A549 (cell line): ENCODE measurements at places on chromosomes 5 and 9. TPM values are rescaled to one million over a fixed set of nuclear protein-coding genes. Genes with fewer than 3 reads are reported as not detected.
A peak's percentile ranks its signal among the peaks of the same experiment; 100 is the strongest.

Gene MARCHF6
- 47.5 to 50.4 TPM (median 48.7 TPM) in 3 replicates for polyA plus RNA-seq

DNA sequence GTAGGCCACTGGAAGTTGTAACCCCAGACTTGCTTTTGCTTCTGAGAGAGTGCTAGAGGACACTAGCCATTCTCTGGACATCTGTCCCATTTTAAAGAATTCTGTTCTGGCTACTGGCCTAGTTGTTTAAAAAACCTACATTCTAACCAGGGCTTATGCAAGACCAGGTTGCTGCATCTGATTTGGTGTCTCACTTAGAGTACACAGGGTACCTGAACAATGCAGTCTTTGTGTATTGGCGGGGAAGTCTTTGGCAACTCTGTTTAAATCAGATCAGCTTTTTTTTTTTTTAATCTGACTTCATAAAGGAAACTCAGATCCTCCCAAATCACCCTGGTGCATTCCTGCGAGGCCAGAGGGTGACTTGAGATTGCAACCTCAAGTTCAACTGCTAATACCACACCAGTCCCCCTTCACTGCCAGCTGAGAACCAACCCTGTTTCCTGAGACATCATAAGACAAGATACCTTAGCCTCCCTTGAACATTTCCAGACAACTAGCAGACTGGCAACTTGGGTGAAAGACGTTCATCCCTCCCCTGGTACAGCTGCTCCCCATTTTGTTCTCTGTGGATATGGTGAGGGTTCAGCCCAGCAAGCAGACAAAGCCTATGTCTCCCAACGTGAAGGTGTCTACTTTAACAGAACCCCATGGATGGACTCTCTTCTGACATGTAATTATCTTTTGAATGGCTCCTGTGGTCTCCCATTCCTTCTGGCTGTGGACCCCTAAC lies 27.0 kb downstream of the SKP1 start:
- DNase-seq = no peak

GRCh38 chr5:131773805-131774204 lies 23.0 kb downstream of the FNIP1 start:
- no peak for DNase-seq

- DNase-seq = peak; percentile 78
Measured at GRCh38 chr9:113578882-113579282, 115.4 kb downstream of the RGS3 start.

- peak; percentile 51 for DNase-seq
Measured at GRCh38 chr9:110536822-110537221, 42.7 kb downstream of the SVEP1 start.

Gene GLDC
- 16.7 to 18.9 TPM (median 17.4 TPM) in 3 replicates for polyA plus RNA-seq

Gene XRCC4
- polyA plus RNA-seq = 14.8 to 16.1 TPM (median 15.5 TPM) in 3 replicates

GRCh38 chr9:6639622-6640021 lies 5.9 kb downstream of the GLDC start:
- no peak for DNase-seq

- DNase-seq = no peak
Measured at GRCh38 chr5:175642998-175643397, 14.9 kb upstream of the HRH2 start.

Gene PKN3
- polyA plus RNA-seq = 14.1 to 16.7 TPM (median 16.3 TPM) in 3 replicates

- no peak for DNase-seq
Measured at GRCh38 chr5:2574155-2574554, 177.3 kb downstream of the IRX2 start.

- DNase-seq = no peak
Measured at GRCh38 chr9:532707-533106, 308.8 kb upstream of the DMRT1 start.

- DNase-seq = no peak
Measured at GRCh38 chr5:97454015-97454414, 271.0 kb upstream of the RIOK2 start.

- no peak for DNase-seq
Measured at GRCh38 chr5:137254119-137255090, 244.7 kb downstream of the SPOCK1 start.

DNA sequence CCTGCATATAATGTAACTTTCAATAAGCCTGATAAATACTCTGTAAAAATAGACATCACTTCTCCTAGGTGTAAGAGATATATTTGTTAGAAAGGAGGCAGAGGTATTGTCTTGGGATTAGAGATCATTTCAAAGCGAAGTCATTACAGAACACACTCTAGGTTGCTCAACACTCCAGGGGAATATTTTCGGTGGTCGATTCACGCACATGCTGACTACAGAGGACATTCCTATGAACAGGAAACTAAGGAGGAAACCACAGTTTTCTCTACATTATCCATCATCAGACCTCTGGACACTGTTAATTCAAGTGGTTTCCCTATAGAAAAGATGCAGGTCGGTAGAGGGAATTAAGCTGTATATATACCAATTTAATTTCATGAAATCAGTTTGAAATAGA lies 370.0 kb downstream of the NDUFS4 start:
- DNase-seq = no peak

Gene CAMK4
- 0.18 TPM in 1 of 3 replicates, not detected in the others for polyA plus RNA-seq

DNA sequence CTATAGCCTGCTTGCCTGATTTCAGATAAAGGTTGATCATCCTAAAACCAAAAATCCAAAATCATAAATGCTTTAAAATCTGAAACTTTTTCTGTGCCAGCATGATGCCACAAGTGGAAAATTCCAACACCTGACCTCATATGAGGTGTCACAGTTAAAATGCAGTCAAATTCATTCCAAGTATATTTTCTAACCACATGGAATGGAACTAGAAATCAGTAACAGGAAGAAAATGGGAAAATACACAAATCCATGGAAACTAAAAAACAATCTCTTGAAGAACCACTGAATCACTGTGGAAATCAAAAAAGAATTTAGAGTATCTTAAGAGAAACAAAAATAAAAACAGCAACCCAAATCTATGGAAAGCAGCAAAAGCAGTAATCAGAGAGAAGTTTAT lies 297.5 kb upstream of the COX7C start:
- DNase-seq = peak; percentile 9

DNA sequence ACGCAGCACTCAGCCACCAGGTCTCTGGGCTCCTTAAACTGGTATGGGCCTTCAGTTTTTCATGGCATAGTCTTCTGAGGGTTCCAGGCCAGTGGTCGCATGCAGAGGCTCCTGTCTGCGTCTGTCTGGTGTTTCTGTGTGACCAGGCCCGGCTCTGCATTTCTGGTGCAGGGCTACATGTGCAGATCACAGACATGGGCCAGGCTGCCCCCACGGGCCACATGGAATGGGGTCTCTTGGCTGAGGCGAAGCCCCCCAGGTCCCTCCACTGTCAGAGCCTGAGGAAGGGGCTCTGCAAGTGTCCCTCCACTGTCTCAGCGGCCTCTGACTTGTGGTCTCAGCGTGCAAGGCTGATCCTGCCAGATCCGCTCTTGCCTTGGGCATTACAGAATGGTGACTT lies 15.6 kb upstream of the CARD19 start:
- DNase-seq = no peak

- peak; percentile 84 for DNase-seq
Measured at GRCh38 chr5:134525683-134526482, 413 bp downstream of the JADE2 start.

DNA sequence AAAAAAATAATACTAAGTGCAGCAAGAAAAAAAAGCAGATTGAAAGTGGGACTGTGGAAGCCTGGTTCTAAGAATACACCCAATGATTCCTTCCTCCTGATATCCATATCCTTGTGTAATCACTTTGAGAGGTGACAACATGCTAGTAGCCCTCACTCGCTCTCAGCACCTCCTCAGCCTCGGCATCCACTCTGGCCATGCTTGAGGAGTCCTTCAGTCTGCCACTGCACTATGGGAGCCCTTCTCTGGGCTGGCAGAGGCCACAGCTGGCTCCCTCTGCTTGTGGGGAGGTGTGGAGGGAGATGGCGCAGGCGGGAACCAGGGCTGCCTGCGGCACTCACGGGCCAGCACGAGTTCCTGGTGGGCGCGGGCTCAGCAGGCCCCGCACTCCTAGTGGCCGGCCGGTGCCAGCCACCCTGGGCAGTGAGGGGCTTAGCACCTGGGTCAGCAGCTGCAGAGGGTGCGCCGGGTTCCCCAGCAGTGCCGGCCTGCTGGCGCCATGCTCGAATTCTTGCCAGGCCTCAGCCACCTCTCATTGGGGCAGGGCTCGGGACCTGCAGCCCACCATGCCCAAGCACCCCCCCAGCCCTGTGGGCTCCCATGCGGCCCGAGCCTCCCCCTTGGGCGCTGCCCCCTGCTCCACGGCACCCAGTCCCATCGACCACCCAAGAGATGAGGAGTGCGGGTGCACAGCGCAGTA lies 24.5 kb upstream of the SELENOP start:
- DNase-seq = no peak

Gene LCN10
- not detected in 3 replicates for polyA plus RNA-seq

DNA sequence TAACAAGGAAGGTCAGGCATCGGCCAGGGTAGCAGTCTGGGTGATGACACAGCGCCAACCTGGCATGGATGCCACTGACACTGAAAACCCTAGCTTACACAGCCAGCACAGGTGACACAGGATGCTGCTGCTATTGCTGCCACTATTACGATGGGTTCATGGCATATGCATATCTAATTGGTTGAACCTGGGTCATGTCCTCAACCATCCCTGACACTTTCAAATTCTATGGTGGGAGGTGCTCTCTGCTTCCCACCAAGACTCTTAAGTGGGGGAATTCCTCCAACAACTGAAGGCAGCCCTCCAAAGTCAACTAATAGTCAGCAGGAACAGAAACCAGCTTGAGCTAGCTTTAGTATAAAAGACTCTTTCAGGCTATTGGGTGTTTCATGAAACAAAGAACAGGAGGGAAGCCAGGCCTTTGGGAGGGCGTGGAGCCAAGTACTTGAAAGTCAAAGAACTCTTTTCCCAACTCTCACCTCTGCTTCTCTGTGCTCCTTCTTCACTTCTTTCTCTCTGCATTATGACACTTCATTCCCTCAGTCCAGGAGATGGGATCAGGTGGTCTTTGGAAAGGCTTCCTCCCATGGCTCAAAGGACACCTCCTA lies 21.3 kb downstream of the PTTG1 start:
- no peak for DNase-seq

GRCh38 chr5:170312666-170313065 lies 15.1 kb upstream of the LCP2 start:
- peak; percentile 33 for DNase-seq

DNA sequence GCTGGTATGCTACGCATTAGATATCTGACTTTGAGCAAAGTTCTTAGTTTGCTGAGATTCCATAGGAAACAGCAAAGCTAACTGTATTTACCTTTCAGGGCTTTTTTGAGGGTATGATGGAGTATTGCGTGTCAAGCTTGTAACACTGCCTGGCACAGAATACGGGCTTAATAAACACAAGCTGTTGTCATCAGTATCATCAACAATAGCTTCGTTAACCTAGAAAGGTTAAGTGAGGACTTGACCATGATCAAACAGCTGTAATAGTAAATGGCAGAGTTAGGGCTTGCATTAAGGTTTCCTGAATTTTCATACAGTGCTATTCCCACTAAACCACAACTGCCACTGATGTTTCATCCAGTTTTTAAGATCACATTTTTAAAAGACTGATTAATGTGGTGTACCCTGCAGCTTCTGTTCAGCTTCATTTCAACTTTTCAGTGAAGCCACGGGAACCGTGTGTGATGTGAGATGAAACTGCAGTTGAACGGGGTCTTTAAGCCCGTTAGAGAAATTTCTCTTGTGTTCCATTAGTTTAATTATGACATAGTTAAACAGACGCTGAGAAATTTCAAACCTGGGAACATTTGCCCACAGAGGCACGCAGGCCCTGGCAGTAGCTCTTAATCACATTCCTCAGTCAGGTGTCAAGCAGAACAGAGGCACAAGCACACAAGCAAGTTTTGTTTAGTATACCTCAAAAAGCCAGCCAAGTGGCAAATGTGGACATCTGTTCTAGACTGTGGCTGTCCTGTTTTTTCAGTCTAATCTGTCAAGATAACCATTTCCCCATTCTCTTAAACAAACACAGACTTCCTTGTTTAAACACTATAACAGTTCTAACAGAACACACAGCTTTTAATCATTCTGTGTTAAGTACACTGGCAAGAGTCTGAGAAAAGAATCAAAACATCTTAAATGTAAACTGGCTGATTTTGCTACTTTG lies 147.1 kb downstream of the ZNF608 start:
- DNase-seq = peak; percentile 10

DNA sequence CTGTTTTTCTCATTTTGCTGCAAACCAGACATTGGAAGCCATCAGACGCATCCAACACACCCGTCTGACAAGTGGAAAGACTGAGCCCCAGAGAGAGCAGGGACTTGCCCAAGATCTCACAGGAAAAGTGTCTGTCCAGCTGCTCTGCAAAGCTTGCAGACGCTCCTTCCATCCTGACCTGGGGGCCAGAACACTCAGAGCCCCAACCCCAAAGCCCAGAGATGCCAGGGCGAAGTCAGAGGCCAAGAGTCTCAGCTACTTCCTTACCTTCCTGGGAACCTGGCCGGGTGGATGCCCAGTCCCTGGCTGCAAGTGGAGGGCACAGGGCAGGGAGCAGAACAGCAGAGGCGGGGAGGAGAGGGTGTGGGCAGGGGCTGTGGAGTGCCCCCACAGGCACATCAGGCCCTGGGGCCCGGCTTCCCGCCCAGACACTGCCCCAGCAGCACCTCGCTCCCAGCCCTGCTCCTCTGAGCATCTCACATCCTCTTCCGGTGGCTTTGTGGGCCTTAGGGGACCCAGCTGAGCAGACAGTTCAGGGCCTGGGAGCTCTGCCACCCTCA lies 9.7 kb upstream of the RALGDS start:
- no peak for DNase-seq

DNA sequence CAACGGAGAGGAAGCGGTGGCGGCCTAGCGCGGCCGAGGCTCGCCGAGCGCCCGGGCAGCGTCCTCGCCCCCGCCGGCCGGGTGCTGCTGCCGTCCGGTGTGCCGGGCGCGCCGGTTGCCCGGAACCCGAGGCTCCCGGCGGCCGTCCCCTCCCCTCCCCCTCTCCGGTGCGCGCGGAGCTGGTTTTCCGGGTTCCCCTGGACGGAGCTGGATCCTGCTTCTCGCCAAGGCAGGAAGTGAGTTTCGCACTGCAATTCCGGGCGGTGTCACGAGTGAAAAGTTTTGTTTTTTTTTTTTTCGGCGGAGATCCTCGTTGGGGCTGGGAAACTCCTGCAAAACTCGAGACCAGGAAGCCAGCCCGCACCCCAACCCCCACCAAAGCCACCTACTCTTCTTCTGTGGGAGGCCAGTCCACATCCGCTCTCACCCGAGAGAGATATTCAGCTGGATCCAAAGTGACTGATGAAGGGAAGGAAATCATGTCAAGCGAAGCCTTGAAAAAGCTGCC lies at the start of gene ERBIN:
ERBIN (plus strand) TSS at position 300 of the 508 bp plus-strand sequence. CDS start 66,144 bp downstream, outside the sequence.
- DNase-seq = peak; percentile 73

- no peak for DNase-seq
Measured at GRCh38 chr9:80701061-80701460, 988.3 kb downstream of the TLE1 start.

Gene C5orf58
- not detected in 3 replicates for polyA plus RNA-seq

- no peak for DNase-seq
Measured at GRCh38 chr9:37238122-37238521, 117.7 kb downstream of the ZCCHC7 start.

Gene PCDHB15
- 0.04 to 0.12 TPM (median 0.05 TPM) in 3 replicates for polyA plus RNA-seq
